ENCODE measurements at places on chromosomes 5 and 9. TPM values are rescaled to one million over a fixed set of nuclear protein-coding genes. Genes with fewer than 3 reads are reported as not detected.

The C5orf63 gene
- total RNA-seq = 11.9 TPM

The GFI1B gene
- not detected for total RNA-seq

The JAK2 gene
- 24.9 TPM for total RNA-seq

The PDZD2 gene
- 0.15 TPM for total RNA-seq

The OTP gene
- total RNA-seq = not detected

The IER5L gene
- total RNA-seq = 3.0 TPM

DNA sequence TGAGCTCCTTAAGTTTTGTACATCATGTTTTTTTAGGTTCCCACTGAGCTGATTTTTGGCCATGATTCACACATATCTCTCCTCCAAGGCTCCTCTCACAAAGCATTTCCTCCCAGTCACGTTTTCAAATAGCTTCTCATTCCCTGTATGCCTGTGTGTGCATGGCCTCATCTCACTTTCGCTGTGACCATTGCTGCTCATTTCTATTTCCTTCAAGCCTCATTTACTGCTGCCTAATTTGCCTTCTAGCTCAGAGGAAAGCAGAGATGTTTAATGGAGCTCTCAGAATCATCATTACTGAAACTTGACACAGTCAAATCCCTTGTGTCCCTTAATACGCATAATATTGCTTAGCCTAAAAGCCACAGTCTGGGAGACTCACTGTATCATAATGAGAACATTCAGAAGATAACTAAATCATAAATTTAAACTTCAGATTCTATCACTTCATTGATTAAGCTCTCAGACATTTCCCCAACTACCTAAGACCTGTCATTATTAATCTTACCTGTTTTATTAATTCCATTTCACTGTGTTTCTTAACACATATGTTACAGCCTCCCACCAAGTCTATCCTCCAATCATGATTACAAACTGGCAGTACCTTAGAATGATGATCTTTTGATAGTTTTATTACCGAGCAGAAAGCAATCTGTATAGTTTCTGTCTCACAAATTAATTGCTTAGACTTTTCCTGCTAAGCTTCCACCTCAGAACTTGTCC, 278.3 kb upstream of the PTGER4 start:
- no peak for DNase-seq

DNA sequence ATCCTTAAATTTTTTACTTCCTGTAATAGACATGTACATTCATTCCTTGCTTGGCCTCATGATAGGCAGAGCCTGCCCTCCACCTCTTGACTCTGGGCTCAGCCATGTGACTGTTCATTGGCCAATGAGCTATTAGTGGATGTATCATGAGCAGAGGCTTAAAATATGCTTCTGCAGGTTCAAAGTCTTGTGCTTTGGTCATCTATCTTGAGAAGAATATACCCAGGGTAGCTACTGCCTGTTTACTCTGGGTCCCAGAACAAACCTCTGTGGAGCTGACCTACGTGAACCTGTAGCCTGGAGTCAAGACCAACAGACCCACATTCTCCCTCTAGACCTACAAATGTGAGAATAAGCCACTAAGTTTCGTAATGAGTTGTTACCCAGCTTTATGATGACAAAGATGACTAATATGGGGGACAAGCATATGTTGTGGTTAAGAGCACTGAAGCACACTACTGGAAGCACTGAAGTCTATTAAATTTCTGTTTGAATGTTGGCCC, 244.4 kb downstream of the MAST4 start:
- DNase-seq = no peak

DNA sequence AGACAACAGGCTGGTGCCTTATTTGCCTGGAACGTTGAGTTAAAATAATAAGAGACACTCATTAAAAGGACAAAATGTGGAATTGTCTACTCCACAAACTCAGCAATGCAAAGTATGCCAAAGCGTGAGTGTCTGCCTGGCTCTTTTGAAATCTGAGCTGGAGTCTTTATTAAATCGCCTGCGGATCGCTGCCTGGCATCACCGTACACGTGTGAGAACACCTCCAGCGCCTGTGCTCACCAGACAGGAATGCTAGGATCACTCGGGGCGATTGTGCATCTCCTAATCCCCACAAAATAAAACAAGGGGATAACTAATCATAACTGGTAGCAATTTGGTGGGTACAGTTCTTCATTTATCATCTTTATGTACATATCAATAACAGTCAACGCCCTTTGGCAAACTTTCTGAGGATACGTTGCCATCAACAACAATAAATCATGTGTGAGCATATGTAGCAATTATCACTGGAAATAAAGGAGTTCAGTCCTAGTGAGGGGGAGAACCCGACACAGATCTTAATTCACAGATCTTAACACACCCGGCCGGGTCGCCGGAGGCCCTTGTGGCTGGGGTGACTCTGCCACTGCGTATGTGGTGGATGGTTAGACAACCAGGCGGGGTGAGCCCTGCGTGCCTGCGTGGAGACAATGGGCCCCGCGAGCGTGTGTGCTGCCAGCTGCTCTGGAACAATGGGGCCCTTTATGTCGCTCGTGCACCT, 284.9 kb upstream of the IRX1 start:
- DNase-seq = no peak

GRCh38 chr5:128637031-128637430, 99.0 kb upstream of the FBN2 start:
- DNase-seq = no peak

DNA sequence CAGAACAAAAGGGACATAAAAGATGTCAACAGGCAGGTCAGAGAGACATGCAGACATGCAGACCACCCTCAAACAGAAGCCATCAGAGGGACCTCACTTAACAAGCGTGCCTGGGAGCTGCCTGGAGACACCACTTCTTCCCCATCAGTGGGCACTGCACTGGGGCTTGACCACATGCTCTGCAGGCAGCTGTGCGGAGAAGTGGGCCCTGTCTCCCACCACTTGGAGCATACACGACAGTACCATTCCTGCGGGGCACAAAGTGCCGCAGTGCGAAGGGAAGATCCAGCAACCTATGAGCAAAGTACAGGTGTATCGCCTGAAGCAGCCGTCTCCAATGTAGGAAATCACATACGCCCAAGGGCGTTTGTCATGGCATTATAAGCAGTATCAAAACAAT, 150.5 kb upstream of the FOXD4L5 start:
- no peak for DNase-seq

GRCh38 chr5:14935341-14935740, 63.8 kb upstream of the ANKH start:
- no peak for DNase-seq

DNA sequence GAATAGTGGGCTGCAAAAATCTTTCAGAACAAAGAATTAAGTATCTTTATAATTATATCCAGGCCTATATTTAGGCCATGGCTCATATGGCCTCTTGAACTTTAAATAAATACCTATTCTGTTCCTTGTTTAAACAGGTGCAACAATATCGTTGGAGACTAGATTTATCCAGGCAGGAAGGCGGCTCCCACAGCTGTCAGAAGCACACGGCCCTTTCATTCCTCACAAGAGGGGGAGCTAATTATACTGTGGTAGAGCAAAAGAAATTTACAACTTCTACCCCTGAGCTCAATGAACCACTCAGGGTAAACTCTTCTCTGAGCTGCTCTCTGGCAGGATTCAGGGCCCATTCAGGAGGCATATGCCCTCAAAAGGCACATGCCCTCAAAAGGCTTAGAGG, 31.3 kb downstream of the TMEM174 start:
- no peak for DNase-seq

- no peak for DNase-seq
These were observed 1.4 kb downstream of the SAP30L start for GRCh38 chr5:154447089-154447725.

DNA sequence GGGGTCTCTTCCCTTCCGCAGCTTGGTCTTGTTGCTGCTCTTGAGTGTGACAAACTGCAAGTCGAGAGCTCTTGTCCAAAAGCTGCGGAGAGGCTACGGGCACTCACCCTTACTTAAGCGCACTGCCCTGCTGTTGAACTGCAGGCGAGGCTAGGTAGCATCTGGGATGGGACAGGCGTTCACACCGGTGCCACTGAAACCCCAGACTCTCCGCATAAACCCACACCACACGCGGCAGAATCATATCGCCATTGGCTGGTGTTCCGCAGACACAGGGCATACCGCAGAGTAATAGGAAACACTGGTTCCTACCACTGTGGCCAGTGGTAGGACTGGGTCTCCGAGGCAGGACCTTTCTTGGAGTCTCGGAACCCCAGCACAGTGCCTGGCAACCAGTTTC, 2.2 kb upstream of the NPR3 start:
- DNase-seq = no peak

DNA sequence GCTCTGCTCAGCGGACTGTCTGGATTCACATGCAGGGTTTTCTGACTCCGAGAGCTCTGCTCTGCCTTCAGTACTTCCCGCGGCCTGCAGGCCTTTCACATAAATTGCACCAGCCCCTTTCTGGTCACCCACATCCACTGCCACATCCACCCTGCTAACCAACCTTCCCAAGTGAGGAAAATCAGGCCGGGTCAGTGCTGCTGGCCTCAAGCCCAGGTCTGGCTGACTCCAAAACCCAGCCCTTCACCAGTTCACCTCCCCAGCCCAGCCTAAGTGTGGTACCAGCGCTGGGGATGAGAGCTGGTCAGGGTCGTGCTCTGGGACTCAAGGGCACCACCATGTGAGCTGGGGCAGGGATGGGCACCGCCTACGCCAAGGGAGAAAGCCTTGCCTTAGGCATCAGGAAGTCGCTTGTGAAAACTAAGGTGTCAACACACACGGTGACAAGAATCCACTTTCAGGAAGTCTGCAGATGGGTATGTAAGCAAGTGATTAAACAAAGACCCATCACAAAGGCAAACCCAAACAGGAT, 12.3 kb downstream of the LMAN2 start:
- DNase-seq = no peak

- DNase-seq = no peak
These were observed 2.1 kb upstream of the MYMK start for GRCh38 chr9:133526721-133527321.

DNA sequence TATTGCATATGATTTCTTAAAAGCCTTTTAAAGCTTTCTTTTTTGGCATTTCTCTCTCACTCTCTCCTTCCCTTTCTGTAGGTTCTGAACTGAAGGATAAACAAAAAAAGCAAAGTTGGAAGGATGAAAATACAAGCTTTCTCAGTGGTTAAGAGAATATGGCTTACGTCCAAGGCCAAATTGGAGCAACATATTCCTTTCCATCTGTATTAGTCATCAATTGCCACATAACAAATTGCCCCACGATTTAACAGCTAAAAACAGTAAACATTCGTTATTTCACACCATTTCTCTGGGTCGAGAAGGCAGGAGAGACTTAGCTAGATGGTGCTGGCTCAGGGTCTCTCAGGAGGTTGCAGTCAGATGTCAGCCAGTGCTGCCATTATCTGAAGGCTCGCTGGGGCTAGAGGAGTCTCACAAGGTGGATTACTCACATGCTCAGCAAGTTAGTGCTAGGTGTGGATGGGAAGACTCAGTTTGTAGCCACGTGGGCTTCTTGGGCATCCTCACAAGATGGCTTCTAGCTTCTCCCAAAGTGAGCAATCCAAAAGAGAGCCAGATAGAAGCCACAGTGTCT, 2.0 kb upstream of the ROR2 start:
- DNase-seq = no peak
